ENCODE measurements at places on chromosomes 1 and 21.

- DNase-seq: no peak
Measured at GRCh38 chr1:70083519-70083918, 121.9 kb downstream of the LRRC40 start.

GRCh38 chr1:35845766-35846165 is 37.2 kb upstream of the AGO1 start:
- no peak for DNase-seq

- DNase-seq: no peak
Measured at GRCh38 chr1:86913399-86913895, 479 bp downstream of the SELENOF start.

- DNase-seq: no peak
Measured at GRCh38 chr1:25654109-25654660, 37.6 kb downstream of the MAN1C1 start.

DNA sequence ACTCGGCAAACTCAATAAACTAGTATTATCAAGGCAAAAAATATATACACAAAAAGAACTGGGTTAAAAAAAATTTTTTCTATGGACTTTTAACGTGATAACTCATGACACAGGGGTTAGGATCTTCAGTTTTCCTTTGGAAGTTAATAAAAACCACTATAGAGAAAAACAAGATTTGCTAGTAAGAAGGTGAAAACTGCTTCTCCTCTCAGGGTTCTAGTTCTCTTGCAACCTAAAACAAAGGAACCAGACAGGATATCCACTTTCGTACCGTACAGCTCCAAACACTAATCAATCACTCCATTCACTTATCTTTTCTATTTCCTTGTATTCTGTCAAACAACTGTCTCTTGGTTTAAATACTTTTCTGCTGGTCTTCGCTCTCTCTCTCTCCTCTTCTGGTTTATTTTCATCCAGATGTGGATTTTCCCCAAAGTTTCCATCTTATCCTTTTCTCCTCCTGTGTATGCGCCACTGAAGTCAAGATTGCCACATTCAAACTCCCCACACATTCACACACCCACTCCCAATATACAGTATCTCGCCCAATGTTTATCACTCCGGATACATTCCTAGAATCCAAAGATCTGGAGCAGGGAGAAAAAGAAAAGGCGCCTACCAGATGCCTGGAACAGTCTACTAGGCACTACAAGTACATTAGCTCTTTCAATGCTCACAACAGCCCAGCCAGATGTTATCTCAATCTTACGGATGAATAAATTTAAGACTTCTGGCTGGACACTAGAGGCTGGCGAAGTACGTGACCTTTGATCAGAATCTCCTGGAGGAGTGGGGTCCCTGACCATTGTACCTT is 775 bp upstream of the PRPF38B start:
- DNase-seq: no peak

GRCh38 chr1:112727716-112728115 is 12.6 kb upstream of the PPM1J start:
- DNase-seq: no peak

- no peak for DNase-seq
Measured at GRCh38 chr1:150621497-150622302, 7.7 kb downstream of the ENSA start.

DNA sequence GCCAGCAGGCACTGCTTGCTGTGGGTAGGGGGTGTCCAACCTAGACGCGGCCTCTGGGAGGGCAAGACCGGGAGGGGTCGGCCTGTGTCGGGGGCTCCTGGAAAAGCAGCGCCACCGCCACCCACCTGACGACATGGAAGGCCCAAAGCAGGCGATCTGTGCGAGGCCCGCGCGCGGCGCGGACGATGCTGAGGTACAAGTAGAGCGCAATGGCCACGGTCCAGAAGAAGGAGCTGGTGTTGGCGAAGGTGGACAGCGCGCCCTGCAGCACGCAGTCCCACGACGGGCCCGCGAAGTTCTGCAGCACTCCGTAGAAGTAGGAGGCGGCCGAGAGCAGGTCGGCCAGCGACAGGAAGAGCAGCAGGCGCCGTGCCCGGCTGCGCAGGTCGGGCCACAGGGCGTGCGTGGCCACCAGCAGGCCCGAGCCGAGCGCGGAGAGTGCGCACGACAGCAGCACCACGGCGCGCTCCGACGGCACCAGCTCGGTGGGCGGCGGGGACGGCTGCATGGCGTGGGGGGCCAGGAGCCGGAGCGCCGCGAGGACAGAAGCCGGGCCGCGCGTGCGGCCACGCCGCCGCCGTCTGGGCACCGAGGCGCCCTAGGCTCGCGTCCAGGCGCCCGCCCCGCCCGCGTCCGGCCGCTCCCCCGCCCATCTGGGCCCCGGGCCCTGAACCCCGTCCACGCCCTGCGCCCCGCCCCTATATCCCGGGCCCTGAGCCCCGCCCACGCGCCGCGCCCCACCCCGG is at the start of gene GPR157:
TSS of gene GPR157 (minus strand) at position 583 of the 746 bp plus-strand sequence. CDS start at position 508, 75 bp downstream.
- peak; percentile 54 for DNase-seq

DNA sequence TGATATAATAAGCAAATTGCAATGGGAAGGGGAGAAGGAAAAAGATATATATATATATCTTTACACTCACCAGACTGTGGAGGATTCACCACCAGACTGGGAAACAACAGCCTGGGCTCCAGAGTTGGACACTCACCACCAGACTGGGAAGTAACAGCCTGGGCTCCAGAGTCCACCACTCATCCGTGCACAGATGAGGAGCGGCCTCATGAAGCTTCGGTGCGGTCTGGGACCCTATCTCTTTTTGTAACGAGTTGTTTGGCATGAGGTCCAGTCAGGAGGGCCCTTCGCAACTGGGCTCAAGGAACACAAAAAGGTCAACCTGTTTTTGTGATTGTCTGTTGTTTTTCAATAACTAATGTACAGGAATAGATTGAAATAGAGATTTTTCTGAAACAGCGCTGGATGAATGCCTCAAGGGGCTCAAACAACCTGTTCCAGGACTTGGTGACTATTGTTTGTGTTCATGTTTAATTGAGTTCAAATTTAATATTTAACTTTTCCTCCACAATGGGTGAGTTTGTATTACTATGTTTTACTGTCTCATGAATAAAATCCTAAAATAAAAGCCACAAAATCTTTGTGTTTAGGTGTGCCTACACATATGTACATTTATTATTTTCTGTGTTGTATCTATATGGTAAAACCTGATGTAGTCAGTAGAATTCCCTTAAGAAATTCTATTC is 40.1 kb downstream of the S100A10 start:
- DNase-seq: no peak

DNA sequence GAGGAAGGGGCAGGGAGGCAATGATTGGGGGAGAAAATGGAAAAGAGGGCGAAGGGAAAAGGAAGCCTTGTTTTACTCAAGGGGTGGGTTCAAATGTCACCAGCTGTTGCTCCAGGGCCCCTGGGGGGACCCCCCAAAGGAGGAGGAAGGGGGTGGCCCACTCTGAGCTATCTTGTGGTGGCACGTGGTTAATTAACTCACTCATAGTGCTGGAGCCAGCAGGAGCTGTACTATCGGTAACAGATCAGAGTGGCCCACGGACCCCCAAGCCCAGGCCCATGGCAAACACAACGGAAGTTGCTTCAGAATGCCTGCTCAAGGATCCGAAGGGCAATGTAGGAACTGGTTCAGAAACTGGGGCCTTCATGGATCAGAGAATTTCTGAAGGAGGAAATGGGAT is 7.2 kb downstream of the TFF2 start:
- no peak for DNase-seq

DNA sequence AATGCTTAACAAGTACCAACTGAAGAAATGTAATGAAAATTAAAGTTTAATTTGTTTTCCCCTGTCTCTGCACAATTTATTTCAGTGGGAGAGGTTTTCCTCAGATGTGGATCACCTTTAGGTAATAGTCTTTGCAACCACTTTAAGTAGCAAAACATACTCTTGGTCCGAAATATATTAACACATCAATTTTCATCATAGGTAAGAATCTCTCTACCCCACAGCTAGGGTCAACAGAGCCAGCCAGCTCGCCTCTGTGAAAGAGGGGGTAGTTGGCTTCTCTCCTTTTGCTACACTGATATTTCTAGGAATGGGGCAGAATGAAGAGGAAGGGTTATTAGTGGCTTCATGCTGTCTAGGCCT is 24.8 kb upstream of the MCL1 start:
- DNase-seq: no peak

- DNase-seq: no peak
Measured at GRCh38 chr1:18234790-18235242, 127.2 kb downstream of the IGSF21 start.

- DNase-seq: peak; percentile 12
Measured at GRCh38 chr1:5742032-5742431, 250.2 kb downstream of the NPHP4 start.

- DNase-seq: no peak
Measured at GRCh38 chr1:20110679-20111078, 8.7 kb downstream of the PLA2G2D start.

- DNase-seq: no peak
Measured at GRCh38 chr1:197331565-197331964, 63.5 kb downstream of the CRB1 start.

- DNase-seq: no peak
Measured at GRCh38 chr1:115062542-115063004, 26.7 kb downstream of the TSPAN2 start.

DNA sequence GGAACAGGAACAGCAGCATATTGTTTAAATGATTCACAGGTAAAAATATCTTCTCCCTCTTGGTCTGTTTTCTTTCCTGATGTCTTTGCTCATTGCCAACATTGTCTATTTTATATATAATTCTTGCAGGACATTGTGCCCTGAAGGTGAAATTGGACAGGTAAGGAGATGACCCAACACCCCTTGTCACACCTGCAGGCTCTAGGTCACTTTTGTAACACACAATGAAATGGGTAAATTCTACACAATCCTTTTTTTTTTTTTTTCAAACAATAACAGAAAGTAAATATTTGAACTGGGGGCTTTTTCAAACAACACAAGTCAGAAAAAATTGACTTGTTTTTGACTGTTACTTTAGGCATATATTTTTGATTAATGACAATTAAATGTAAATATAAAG is 62.9 kb upstream of the ERG start:
- DNase-seq: no peak

DNA sequence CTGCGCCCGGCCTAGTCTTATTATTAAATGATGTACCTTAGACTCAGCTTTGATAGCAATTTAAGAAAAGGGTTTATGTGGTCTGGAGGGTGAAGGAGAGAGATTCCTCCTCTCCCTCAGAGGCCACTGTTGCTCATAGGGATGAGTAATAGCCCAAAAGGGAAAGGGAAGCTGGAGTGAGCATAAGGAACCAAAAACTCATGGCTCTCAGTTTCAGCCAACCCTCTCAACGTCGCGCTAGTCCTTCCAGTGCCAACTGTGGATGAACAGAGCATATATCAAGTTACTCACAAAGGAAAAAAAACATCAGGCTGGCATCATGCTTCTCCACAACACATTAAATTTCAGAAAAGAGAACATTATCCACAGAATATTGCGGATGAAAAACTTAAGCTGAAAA is 8.3 kb upstream of the GPR89B start:
- DNase-seq: no peak

DNA sequence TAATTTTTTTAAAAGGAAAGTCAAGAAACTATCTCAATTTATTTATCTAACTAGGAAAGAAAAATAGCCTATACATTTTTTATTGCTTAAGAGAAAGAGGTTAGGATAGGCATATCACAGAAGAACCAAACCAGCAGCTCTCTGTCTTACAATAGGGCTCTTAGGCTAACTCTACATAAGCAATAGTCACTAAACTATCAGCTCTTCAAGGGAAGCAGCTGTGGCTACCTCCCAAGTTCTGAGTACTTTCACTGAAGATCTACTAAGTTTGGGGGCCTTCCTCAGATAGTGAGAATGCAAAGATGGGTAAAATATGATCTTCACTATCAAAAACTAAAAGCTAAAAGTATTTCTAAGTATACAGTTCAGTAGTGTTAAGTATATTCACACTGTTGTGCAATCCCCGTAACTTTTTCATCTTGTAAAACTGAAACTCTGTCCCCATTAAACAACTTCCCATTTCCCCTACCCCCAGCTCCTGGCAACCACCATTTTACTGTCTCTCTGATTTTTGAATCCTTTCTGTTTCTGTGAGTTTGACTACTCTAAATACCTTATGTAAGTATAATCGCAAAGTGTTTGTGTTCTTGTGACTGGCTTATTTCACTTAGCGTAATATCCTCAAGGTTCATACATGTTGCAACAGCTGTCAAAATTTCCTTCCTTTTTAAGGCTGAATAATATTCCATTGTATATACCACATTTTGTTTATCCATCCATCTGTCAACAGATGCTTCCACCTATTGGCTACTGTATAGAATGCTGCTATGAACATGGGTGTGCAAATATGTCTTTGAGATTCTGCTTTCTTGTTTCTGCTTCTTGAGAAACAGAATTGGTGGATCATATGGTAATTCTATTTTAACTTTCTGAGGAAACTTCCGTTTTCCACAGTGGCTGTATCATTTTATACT is 73.3 kb downstream of the ACBD6 start:
- DNase-seq: no peak

DNA sequence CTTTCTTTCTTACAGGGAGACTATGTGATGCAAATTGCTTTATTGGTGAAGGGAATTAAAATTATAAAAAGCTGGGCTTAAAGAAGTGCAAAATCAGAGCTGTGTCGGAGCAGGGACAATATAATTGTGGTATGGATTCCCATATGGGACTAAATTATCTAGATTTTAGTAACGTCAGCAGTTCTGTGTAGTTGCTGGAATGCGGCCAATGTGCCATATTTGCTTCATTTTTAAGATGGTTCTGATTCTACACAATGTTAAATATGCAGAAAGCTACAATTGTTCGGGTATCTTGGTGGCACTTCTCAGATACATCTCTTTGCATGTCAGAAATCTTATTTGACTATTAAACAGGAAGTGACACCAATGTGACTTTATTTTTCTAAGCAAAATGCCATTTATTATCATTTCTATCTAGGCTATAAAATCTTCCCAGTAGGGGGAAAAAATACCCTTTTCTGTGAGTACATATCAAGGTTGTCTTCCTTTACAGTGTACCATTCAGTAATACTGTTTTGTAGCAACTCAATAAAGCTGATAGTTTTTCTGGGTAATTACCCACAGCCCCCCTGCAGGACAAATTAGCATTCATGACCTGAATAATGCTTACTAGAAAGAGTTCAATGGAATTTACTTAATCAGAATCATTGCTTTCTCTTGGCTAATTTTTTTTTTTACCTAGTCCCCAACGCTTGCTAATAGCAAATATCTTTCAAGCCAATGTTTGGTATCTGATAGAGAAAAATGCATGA is 288.3 kb upstream of the ADGRL2 start:
- DNase-seq: no peak

DNA sequence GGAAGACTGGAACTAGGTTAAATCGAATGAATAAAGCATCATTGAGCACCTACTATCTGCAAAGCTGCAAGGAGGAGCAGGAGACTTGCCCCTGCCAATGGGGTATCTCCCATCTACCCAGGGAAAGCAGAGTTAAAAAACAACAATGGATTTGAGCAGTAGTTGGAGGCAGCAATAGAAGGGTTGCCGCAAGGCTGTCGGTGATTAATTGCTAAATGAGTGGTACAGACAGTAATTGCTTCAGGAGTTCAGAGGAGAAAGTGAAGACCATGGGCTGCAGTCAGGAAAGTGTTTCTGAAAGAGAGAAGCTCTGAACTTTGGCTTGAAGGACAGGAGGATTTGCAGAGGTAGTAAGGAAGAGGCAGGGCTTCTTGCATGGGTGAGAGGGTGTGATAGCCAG is 152.9 kb downstream of the ACTL8 start:
- DNase-seq: no peak

All from left hindlimb (tissue), 1 donor.